NCI-H446 treated with DMSO at 0.1 percent for 48 hours (cell line): ENCODE measurements at places on chromosomes 5 and 9.

DNA sequence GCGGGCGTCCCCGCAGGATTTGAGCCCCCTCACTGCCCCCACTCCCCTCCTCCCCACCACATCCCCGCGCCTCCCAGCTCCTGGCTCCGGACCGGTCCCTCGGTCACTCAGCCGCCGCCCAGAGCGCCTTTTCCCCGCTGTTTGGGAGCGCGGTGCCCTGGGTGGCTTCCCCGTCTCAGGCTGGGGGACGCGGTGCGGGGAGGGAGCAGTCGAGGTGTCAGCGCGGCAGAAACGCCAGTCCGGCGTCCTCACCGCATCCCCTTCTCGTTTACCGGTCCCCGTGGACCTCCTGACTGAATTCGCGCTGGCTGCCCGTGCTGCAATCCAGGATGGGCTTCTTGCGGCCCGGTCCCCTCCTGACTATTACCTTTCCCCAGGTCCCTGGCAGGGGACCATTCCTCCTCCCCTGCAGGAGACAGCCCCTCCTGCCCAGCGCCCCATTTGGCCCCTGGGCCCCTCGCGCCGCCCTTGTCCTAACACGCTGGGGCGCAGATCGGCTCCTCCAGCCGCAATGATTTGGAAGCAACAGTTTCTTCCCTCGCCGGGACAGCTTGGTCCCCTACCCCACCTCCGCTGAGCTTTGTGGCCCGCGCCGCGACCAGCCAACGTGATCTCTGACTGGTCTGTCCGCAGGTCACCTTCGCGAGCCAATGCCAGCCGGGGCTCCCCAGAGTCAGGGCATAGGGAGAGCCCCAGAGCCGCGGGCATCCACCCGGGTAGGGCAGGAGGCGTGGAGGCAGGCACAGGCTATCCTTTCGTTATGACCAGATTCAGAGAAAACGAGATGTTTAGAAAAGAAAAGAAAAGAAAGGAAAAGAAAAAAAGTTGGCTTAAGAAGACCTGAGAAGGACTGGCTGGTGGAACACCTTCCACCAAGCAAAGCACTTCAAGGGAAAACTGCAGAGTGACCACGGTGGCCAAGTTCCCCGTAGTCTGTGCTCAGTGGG is 1.2 kb downstream of the ANKRD33B start:
- no peak for DNase-seq

DNA sequence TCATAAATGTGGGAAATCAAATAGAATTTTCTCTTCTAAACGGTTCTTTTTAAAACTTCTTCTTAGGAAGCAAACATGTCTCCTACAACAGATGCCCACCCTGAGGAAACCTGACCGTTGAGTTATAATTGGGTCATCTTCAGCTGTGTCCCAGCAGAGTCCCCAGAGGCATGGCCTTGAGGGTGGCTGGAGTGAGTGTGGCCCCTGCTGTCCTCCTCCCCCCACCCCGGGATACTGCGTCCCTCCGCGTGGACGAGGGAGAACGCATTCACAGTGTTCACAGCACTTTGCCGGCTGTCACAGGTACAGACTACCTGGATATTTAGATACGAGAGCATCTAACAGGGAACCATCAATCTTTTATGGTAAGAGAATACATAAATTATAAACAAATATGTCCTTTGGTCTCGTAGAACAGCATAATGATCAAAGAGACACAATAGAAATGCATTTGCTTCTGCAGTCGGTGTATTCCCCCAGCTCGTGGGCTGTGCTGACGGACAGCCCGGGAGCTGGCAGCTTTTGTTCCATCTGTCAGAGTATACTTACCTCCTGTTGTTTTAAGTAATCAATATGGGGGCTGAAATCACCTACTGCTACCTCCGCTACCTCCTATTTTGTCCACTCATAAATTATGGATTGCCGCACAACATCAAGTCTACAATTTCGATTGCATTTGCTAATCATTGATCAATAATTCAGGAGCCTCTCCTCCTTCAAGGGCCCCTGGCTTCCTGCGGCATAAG is 214.7 kb downstream of the IRX2 start:
- DNase-seq: no peak

- DNase-seq: no peak
Observed at GRCh38 chr5:1874771-1875220, 7.9 kb downstream of the IRX4 start.

GRCh38 chr5:54379590-54379989 is 69.2 kb upstream of the ARL15 start:
- DNase-seq: no peak
